Caco-2 (cell line): ENCODE measurements at places on chromosomes 13 and 19. TPM values are rescaled to one million over a fixed set of nuclear protein-coding genes. Genes with fewer than 3 reads are reported as not detected.

The ZNF382 gene
- 0.12 and 0.50 TPM in 2 replicates for total RNA-seq

The CD209 gene
- not detected in 2 replicates for total RNA-seq

The DHPS gene
- total RNA-seq: 76.3 and 76.4 TPM in 2 replicates

The CD70 gene
- total RNA-seq: not detected in 2 replicates

The LENG9 gene
- total RNA-seq: 6.7 and 6.9 TPM in 2 replicates

The ZNF229 gene
- total RNA-seq: not detected in 2 replicates

The ZNF865 gene
- total RNA-seq: 13.2 and 14.5 TPM in 2 replicates

The PRKCG gene
- total RNA-seq: 1.7 and 2.6 TPM in 2 replicates

The KDM4B gene
- 27.4 and 30.9 TPM in 2 replicates for total RNA-seq

The COX7A1 gene
- not detected in 2 replicates for total RNA-seq

The SMIM44 gene
- total RNA-seq: not detected in 2 replicates

The MAST3 gene
- total RNA-seq: 8.0 and 8.2 TPM in 2 replicates

The SLC25A42 gene
- 4.5 and 5.4 TPM in 2 replicates for total RNA-seq

The THSD8 gene
- total RNA-seq: 23.9 and 25.9 TPM in 2 replicates

The CYP2F1 gene
- not detected in 2 replicates for total RNA-seq

The FOXA3 gene
- 15.3 and 19.0 TPM in 2 replicates for total RNA-seq

The ZNF177 gene
- 0.34 and 0.70 TPM in 2 replicates for total RNA-seq

The NPHS1 gene
- not detected in 2 replicates for total RNA-seq

The ERICH6B gene
- total RNA-seq: not detected in 2 replicates

The DAND5 gene
- not detected in 2 replicates for total RNA-seq

The JSRP1 gene
- total RNA-seq: not detected in 2 replicates

The OR7C1 gene
- total RNA-seq: not detected in 2 replicates

The MAST1 gene
- total RNA-seq: 0.79 and 0.91 TPM in 2 replicates

The PNMA8C gene
- not detected in 2 replicates for total RNA-seq

The MYO1F gene
- 0.23 and 0.25 TPM in 2 replicates for total RNA-seq

The PSG7 gene
- total RNA-seq: not detected in 2 replicates

The TLE2 gene
- total RNA-seq: 29.2 and 31.3 TPM in 2 replicates

The ZNF507 gene
- 26.6 and 27.4 TPM in 2 replicates for total RNA-seq

The ZNF208 gene
- total RNA-seq: not detected in 2 replicates

The NLRP7 gene
- total RNA-seq: 0.43 and 0.49 TPM in 2 replicates

The CCDC70 gene
- not detected in 2 replicates for total RNA-seq

The GFY gene
- total RNA-seq: 0.25 TPM in 1 of 2 replicates, not detected in the other

The WDR87 gene
- not detected in 2 replicates for total RNA-seq

The ZNF90 gene
- 4.8 and 7.1 TPM in 2 replicates for total RNA-seq

The LSR gene
- 172 and 197 TPM in 2 replicates for total RNA-seq

The SCAMP4 gene
- total RNA-seq: 78.3 and 84.1 TPM in 2 replicates

The INSL3 gene
- total RNA-seq: not detected in 2 replicates

The SYDE1 gene
- total RNA-seq: 4.0 and 4.4 TPM in 2 replicates
